Naive B cell (primary cell): ENCODE measurements at places on chromosomes 11 and 22.

GRCh38 chr11:113148652-113149051, 165.7 kb upstream of the TTC12 start:
- no peak for DNase-seq

DNA sequence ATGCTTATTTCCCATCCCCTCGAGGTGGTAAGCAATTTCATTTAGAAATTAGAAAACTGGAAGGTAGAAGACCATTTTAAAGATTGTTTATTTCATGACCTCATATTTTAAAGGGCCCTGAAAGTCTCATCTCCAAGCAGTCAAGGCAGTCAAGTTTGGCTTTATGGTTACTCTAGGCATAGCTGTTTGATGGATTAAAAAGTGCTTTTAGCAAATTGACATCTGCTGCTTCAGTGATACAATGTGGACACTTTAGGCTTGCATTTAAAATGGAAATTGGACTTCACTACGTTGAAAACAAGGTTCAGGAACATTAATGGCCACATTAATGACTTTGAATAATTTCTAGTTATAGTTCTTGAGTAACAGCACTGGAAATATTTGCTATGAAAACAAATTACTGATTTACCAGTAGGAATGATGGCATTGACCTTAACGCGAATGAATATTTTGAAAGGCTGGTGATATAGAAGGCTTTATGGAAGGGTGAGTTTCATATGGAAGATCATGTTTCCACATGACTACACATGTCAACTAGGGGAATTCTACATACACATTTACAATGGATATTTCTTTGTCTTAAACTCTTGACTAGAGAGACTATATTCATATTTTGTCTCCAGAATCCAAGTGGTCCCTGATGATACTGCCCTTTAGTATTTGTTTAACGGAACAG, 873.5 kb downstream of the JRKL start:
- DNase-seq = no peak

GRCh38 chr11:65945430-65945911, at the start of gene TSGA10IP:
TSGA10IP (plus strand) TSS chr11:65945480; CDS start chr11:65945676, 196 bp downstream.
- no peak for DNase-seq

DNA sequence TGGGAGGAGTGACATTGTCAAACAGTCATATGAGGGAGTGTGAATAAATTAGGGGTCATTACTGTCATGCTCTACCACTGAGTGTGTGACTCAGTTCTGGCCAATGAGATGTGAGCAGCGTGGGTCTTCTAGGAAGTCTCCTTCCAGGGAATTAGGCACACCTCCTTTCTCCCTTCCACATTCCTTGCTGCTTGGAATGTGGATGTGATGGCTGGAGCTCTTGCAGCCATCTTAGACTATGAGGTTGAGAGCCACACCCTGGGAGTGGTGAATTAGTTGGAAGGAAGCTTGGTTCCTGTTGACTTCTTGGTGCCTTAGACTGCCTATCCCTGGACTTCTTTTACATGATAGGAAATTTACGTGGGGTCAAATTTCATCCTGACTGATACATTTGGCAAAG, 36.5 kb upstream of the SMIM38 start:
- DNase-seq = no peak

DNA sequence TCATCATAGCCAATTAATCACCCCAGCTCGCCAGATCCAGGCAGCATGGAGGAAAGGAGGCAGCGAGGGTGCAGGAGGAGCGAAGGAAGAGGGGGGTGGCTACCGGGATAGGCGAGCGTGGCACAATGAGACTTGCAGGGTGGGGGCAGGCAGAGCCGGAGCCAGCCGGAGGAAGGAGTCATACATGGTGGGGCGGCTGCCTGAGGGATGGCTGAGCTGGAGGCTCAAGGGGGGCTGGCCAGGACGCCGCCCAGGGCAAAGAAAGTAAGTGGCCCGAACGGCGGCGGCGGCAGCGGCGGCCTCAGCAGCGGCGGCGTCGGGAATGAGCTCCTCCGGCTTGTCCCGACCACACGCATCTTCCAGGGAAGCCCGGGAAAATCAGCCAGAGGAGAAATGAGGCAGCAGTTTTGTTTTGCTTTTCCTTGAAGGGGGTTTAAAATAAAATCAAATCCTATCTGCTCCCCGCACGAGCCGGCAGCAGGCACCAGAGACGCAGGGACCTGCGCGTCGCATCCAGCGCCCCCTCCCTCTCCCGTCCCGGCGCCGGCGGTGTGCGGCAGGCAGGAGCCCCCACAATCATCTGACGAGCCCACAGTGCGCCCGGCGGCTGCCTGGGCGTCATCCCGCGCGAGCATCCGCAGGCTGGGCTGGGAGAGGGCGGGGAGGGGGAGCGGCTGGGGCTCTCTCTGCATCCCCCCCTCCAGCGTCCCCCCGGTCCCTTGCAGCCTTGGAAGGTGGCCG, 263.6 kb downstream of the CTTN start:
- DNase-seq = no peak

DNA sequence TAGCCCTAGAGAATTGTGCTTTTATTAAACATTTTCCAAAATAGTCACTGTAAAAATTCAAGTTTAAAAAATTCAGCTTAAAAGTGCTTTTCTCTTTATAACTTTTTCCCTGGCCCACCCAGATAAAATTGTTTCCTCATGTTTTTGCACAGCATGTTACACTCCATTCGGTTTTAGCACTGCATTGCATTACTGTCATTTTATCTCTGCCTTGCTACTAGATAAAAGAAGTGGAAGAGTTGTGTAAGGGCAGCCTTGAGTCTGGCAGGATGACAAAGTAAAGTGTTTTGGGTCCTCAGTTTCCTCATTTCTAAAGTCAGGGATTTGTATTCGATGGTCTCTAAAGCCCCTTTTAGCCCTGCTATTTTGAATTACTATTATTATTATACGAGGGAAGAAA, 99.8 kb downstream of the ATM start:
- DNase-seq = no peak

DNA sequence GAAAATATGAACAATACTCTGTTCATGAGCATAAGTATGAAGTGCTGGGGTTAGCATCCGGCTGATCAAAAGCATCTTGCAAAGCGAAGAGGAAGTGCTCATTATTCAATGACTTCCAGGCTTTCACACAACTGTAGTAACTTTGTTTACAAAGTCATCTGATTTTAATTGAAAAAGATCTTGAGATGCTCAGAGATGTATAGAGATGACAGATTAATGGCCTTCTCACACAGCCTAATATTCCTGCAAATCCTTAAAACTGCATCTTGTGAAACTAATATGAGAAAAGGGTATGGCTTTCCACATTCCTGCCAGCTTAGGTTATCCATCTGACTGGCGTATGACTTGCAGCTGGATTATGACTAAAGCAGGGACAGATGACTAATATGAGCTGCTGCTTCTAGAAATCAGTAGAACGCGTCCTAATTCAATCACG, 125.4 kb downstream of the CASP12 start:
- DNase-seq = no peak

GRCh38 chr11:93512949-93513667, 30.1 kb downstream of the SMCO4 start:
- DNase-seq = no peak

DNA sequence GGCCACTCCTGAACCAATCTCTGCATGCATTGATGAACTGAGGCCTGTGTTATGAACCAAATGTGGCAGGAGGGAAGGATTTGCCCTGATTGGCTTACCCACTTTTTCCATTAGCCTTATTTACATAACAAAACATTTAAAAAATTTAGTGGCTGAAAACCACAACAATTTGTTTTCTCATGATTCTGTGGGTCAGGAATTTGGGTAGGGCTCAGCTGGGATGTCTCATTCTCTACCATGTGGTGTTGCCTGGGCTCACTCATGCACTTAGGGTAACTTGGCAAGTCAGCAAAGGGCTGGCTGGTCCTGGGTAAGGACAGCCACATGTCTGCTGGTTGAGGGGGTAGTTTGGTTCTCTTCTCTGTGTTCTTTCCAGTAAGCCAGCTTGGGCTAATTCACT, 35.1 kb upstream of the CYP2R1 start:
- no peak for DNase-seq

- no peak for DNase-seq
These were observed 119.2 kb downstream of the ARHGAP42 start for GRCh38 chr11:100806296-100806695.

- DNase-seq = no peak
These were observed 10.8 kb downstream of the TRIM66 start for GRCh38 chr11:8671651-8672062.

GRCh38 chr11:34976496-34977088, 60.2 kb downstream of the PDHX start:
- DNase-seq = no peak

DNA sequence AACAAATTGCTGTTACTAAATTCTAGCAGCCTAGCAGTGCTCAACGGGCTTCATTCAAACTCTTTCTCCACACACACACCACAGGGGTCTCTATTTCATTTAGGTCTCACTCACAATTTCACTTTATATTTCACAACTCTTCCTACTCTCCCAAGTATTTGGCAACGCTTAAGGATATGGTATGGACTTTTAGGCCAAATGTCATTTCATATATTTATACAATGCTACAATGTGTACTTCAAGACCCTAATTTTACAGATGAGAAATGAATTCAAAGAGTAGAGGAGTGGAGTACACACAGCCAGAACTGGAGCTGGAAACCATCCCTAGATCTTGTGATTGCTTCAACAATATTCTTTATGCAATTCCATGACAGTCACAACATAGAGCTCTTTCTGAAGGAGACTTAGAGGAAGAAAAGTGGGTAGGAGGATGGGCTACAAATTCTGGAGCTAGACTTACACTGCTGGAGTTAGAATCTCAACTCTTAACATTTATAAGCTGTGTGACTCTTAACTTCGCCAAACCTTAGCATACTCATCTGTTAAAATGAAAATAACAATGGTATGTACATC, 2.5 kb upstream of the MS4A13 start:
- DNase-seq = no peak

- DNase-seq = no peak
These were observed 16.1 kb downstream of the MICAL2 start for GRCh38 chr11:12126344-12127019.

DNA sequence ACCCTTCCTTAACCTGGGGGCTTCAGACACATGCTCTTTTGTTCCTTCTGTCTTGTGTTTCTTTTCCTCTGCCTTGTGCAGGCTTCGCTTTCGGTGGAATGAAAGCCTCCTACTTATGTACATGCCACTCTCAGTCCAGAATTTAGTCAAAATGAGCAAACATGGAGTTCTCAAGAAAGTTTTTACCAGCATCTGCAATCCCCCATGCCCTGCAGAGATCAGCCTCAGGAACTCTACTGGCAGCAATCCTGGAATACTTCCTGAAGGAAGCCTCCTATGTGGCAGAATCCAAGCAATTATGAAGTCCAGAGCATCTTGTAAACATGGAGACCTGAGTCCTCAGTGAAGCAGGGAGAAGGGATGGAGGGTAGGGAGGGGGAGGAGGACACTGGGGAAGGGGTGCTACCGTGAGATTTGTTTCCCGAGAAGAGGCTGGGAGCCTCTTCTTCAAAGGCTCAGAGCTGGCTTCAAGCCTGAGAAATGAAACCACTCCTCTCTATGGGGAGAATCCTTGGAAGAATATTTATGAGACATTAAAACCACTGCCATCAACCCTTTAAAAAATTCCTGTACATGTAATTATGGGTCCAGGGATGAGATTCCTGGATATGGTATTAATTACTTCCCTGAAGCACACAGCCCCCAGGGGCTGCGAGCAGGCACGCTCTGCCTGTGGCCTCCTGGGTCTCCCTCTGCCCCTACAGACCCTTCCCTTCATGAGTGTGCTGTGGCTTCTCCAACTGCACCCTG, 58.4 kb downstream of the TENM4 start:
- DNase-seq = no peak

DNA sequence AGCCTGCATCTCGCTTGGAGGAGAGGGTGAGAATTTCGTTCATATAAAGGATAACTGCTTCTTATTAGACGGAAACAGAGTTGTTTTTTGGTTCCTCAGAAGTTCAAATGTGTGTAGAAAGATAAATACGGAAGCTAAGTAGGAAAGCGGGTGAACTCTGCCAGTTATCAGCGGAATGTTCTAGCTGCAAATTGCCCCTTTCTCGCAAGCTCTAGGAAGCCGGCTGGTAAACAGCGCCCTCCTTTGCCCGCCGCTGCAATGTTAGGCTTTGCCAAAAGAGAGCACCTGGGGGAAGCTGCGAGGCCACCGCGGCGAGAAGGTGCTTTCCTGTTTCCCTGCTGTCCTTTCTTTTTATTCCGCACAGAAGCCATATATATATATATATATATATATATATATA, 67.0 kb downstream of the IGLL5 start:
- DNase-seq = peak; percentile 82

- no peak for DNase-seq
These were observed 20.2 kb downstream of the NF2 start for GRCh38 chr22:29623553-29624169.

GRCh38 chr11:134555510-134555909, 143.5 kb upstream of the B3GAT1 start:
- no peak for DNase-seq
